ENCODE measurements at places on chromosomes 16 and 17. TPM values are rescaled to one million over a fixed set of nuclear protein-coding genes. Genes with fewer than 3 reads are reported as not detected.

SLC16A13 gene
- total RNA-seq: 0.26 TPM

C1QTNF8 gene
- total RNA-seq: not detected

TNFRSF13B gene
- total RNA-seq: not detected

CD300H gene
- total RNA-seq: not detected

PSMD11 gene
- 60.4 TPM for total RNA-seq

RNF43 gene
- total RNA-seq: under 0.01 TPM

HOXB6 gene
- total RNA-seq: 16.2 TPM

IRX3 gene
- total RNA-seq: 0.33 TPM

OR1A1 gene
- not detected for total RNA-seq

GUCY2D gene
- total RNA-seq: not detected

MRPL12 gene
- total RNA-seq: 11.2 TPM

METTL16 gene
- 12.8 TPM for total RNA-seq

WSCD1 gene
- 0.51 TPM for total RNA-seq

CCL14 gene
- not detected for total RNA-seq

TMEM238L gene
- total RNA-seq: not detected

WDR59 gene
- total RNA-seq: 14.9 TPM

RCVRN gene
- not detected for total RNA-seq

ASPHD1 gene
- total RNA-seq: 5.9 TPM

CDH11 gene
- 220 TPM for total RNA-seq

ADAP2 gene
- 4.3 TPM for total RNA-seq

SLC47A2 gene
- not detected for total RNA-seq

KRT24 gene
- total RNA-seq: not detected

CRYBA1 gene
- not detected for total RNA-seq

G6PC1 gene
- total RNA-seq: not detected

SHISA9 gene
- not detected for total RNA-seq

MYH11 gene
- 28.8 TPM for total RNA-seq

CD300C gene
- not detected for total RNA-seq

NPTX1 gene
- 31.2 TPM for total RNA-seq

TMEM235 gene
- total RNA-seq: not detected

DRC3 gene
- 0.33 TPM for total RNA-seq

SMIM22 gene
- total RNA-seq: not detected

CHAD gene
- total RNA-seq: not detected

PMP22 gene
- total RNA-seq: 74.0 TPM

SLC35G6 gene
- total RNA-seq: not detected

RAMP2 gene
- 0.26 TPM for total RNA-seq

MT1F gene
- total RNA-seq: 2.1 TPM

PIK3R5 gene
- total RNA-seq: not detected

LITAFD gene
- not detected for total RNA-seq

ATP2A1 gene
- total RNA-seq: 0.33 TPM
